Choroid plexus epithelial cell (primary cell): ENCODE measurements at places on chromosomes 2 and 18.

DNA sequence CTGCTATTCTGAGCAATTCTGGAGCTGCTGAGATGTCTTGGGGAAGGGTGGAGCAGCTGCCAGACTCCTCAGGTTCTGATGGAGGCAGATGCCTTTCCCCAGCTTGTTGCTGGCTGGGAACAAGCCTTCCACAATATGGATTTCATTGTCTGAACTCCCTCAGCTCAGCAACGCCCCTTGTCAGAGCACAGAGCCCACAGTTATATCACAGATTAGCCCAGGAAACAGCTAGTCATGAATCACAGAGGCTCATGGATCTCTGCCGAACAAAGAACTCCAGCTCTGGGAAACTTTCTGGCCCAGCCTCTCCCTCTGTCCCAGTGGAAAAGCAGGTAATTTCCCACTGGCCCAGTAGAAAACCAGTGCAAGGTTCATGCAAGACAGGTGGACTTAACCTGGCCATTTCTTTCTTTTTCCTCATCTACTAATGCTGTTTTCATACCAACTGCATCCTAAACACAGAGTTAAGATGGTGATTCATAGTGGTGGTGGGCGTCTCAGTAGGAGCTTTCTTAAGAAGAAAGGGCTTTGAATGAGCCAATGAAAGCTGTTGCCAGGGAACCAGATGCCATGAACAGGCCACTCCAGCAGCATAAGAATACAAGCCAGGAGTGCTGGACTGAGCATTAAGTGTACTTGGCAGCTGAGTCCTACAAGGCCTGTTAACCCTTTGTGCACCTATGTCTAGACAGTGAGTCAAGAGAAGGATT is 8.7 kb upstream of the KIAA2012 start:
- DNase-seq = peak; percentile 89

- no peak for DNase-seq
Observed at GRCh38 chr2:24471662-24472061, 19.4 kb upstream of the NCOA1 start.

DNA sequence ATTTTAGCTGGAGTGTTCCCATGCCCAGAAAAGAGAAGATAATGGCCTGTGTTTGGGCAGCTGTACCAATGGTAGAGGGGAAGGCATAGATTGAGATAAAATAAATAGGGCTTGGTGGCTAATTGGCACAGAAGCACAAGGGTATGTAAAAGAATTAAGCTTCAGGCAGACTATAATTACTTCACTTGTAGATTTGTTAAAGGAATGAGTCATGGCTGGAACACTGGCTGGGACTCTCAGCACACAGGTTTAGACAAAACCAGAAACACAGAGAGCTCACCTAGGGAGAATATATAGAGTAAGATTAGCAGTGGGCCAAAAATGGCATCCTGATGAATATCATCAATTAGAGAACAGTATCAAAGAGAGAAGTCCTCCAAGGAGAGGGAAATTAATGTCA is 198.3 kb upstream of the FIGN start:
- no peak for DNase-seq

GRCh38 chr2:69578198-69578540 is 65.4 kb downstream of the AAK1 start:
- DNase-seq = no peak

- peak; percentile 35 for DNase-seq
Observed at GRCh38 chr2:88729061-88729745, 37.7 kb downstream of the RPIA start.
